Activated naive CD4-positive, alpha-beta T cell treated with anti-CD3 and anti-CD28 coated beads, Interleukin-2, amount 10 ng/mL, durations not matched to agents 5 hours and 36 hours (primary cell): ENCODE measurements at places on chromosomes 4 and X. TPM values are rescaled to one million over a fixed set of nuclear protein-coding genes. Genes with fewer than 3 reads are reported as not detected.

Gene TMEM35A
- total RNA-seq, result not detected

Gene FAM184B
- total RNA-seq, result not detected

Gene BMPR1B
- total RNA-seq, result not detected

Gene RBMXL3
- not detected for total RNA-seq

Gene EDA
- total RNA-seq, result 15.5 TPM

Gene NRK
- total RNA-seq, result not detected

Gene SCRG1
- not detected for total RNA-seq

Gene NWD2
- total RNA-seq, result not detected
